ENCODE measurements at places on chromosomes 2 and 18. TPM values are rescaled to one million over a fixed set of nuclear protein-coding genes. Genes with fewer than 3 reads are reported as not detected.

The INHA gene
- 0.11 TPM for total RNA-seq

The UGT1A8 gene
- total RNA-seq: not detected

The NFE2L2 gene
- 85.0 TPM for total RNA-seq

The DPYSL5 gene
- total RNA-seq: not detected

The LYPD6 gene
- 8.2 TPM for total RNA-seq

The ABCG8 gene
- total RNA-seq: not detected

The CPS1 gene
- 19.2 TPM for total RNA-seq

The CD302 gene
- total RNA-seq: 1.3 TPM

The FHL2 gene
- 110 TPM for total RNA-seq

The SERPINB13 gene
- total RNA-seq: 5.9 TPM

The IL1R1 gene
- 3.6 TPM for total RNA-seq

The CPO gene
- total RNA-seq: not detected

The NETO1 gene
- total RNA-seq: 34.2 TPM

The REL gene
- 11.1 TPM for total RNA-seq

The MOGAT1 gene
- not detected for total RNA-seq

The MCM6 gene
- total RNA-seq: 54.3 TPM

The LIMS3 gene
- total RNA-seq: 1.2 TPM

The CRIM1 gene
- 76.8 TPM for total RNA-seq

The SNRNP27 gene
- total RNA-seq: 50.6 TPM

The LCT gene
- total RNA-seq: not detected

The NEUROD1 gene
- not detected for total RNA-seq

The MALL gene
- 94.5 TPM for total RNA-seq

The CSRNP3 gene
- 1.5 TPM for total RNA-seq

The CELF4 gene
- total RNA-seq: not detected

The STK25 gene
- 173 TPM for total RNA-seq

The RESP18 gene
- not detected for total RNA-seq

The CABLES1 gene
- total RNA-seq: 0.35 TPM

The FOXD4L1 gene
- total RNA-seq: 0.03 TPM

The CFAP221 gene
- not detected for total RNA-seq

The NPAS2 gene
- total RNA-seq: 14.6 TPM

The RIT2 gene
- not detected for total RNA-seq

The PER2 gene
- total RNA-seq: 2.2 TPM
